ENCODE measurements at places on chromosomes 5 and 9. TPM values are rescaled to one million over a fixed set of nuclear protein-coding genes. Genes with fewer than 3 reads are reported as not detected.

DNA sequence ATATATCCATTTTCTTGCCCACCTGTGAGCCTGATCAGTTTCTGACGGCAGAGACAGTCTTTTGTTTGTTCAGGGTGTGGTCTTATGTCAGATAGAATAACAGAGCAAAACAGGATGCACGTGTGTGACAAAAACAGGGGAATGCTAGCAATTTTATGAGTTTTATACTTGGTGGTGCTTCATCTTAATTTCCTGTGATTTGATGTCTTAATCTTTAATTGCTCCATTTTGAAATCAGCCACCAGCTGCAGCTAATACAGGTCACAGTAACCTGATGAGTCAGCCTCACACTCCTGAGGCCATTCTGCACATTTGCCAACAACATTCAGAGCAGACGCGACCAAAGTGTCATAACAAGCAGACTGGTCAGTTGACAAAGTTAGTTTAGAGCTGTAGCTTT is 42.3 kb upstream of the JMY start:
- DNase-seq: peak; percentile 45

DNA sequence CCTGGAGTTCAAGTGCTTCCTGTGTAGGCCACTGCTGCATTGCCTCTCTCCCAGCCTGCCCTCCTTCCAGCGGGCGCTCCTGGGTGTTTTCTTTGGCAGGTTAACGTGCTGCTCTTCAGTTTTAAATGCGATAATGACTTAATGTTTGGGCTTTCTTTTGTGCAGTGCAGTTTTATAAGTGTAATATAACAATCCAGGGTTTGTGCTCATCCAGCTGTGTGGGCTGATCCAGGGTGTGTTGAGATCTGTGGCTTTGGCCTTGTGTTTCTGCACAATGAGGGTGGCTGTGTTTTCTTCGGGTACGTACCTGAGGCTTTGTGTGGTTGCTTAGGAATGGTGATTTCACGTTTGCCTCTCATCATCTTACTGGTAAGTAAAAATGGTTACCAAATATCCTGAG is 50.6 kb downstream of the PCSK5 start:
- no peak for DNase-seq

DNA sequence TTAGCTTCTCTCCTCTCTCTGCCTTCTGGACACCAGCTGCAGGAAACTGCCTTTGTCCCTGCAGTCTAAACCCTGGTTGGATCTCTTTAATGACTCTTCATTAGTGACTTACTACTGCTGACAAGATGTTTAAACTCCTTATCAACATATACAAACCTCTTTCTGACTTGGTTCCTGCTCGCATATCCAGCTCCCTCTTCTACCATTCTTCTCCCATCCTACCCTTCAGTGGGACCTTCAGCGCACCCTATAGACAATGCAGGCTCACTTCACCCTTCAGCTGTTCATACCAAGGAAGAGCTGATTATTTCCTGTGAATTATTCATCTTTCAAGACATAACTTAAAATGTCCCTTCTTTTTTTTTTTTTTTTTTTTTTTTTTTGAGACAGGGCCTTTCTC is 436.5 kb downstream of the KIAA0825 start:
- no peak for DNase-seq

DNA sequence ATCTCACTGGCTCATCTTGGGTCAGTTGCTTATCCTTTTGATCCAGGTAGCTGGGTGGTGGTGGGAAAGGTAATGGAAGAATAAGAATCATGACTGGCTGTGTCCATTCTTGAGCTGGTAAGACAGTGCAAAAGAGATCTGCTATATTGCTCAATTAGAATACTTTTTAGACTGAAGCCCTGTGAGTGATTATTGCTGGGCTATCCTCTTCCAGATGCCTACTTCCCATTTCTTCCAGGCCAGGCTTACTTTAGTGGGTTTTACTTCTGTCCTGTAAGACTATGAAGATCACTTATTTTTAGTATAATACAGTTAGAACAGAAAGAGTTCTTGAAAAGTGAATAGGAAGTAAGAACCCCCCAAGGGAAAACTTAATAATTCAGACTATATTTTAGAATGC is 7.2 kb downstream of the MARCHF6 start:
- DNase-seq: no peak

DNA sequence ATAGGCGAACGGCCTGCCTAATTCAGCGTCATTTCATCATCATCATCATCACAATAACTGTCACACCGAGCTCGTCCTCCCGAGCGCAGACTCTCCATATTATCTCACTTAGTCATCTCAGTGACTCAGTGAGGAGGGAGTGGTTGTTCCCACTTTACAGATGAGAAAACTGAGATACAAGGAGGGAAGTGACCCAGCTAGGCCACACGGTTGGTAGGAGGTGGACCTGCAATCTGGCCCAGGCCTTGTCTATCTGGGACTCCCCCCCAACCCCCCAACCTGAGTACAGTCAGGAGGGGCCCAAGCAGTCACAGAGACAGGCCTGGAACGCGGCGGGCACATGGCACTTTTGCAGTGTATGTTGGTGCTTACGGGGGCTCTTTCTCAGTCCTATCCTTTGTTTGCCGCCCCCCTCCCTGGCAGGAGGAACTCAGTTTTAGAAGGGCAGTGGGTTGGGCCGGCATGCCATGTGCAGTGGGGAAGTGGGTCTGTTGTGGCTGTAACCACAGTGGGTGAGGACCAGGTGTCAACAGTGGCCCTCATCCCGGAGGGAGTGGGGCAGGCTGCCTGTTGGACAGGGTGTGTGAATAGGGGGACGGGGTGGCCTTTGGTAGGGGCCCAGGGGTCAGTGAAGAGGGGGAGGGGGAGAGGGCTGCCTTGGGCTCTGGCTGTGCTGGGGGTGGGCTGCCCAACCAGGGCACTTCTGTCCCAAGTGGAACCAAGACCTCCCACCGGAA is 1.7 kb upstream of the RXRA start:
- peak; percentile 39 for DNase-seq

DNA sequence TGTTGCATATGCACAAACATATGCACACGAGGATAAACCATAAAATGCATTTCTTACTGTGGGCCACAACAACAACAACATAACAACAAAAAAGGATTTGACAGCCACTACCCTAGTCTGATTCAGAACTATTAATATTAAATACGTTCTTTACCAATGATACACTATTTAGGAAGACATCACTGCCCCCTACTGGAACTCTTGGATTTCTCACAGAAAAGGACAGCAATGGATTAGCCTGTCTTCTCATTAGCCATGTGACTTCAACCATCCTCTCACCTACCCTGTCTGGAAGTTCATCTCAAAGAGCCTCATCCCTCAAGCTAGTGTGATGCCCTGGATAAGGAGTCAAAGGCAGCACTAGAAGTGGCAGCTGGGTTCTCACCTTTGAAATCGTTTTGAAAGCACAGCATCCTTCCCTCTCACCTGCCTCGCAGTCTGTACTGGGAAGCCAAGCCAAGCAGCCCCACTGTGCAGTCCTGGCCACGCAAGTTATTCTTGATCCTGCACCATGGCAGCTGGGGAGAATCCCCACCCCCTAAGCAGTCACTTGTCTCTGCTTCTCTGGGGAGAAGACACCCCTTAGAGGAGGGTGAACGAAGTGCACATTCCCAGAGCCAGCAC is 64.6 kb downstream of the SH3TC2 start:
- peak; percentile 35 for DNase-seq

GRCh38 chr5:122420091-122420490 is 108.1 kb downstream of the SNCAIP start:
- no peak for DNase-seq

GRCh38 chr5:1118738-1119137 is 6.9 kb upstream of the SLC12A7 start:
- DNase-seq: no peak

DNA sequence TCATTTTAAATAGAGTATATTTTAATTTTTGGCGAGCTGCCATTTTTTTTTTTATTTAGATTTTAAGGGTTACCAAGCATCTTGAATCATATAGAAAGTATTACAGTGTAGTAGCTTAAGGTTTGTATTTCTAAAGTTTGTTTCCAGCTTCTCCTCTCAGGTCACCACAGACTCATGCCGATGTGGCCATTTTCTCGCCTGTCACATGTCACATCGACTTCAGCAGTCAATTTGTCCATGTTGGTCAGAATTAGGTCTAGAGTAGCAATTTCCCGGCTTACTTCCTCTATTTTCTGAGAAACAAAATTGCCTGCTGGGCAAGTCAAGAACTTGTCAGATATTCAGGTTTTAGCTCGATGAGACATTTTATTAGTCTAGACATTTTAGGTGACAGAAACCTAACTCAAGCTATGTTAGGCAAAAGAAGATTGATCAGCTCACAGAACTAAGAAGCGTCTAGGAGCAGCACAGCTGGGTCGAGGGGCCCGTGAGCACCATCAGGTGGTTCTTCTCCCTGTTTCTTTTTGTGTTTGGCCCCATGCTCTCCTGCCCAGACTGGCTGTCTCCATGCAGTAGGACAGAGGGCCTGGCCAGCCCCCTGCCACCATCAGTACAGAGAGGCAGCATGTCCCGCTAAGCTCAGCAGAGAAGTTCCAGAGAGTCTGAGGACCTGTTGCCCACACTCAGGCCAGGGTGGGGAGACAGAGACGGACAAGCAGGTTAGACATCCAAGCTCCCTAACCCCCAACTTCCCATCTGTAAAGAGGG is 48.4 kb upstream of the AFAP1L1 start:
- peak; percentile 41 for DNase-seq

The ANKRD31 gene
- polyA plus RNA-seq: 0.16 TPM

The SURF1 gene
- polyA plus RNA-seq: 55.7 TPM

The TNFSF15 gene
- polyA plus RNA-seq: 0.37 TPM

The LHX3 gene
- not detected for polyA plus RNA-seq

The PAX5 gene
- polyA plus RNA-seq: under 0.01 TPM

The LRRC19 gene
- polyA plus RNA-seq: not detected

The S100Z gene
- polyA plus RNA-seq: 0.27 TPM

All from adrenal gland (tissue), 19 donors.